ENCODE measurements at places on chromosomes 7 and 10.

GRCh38 chr10:101289541-101289940 lies 60.3 kb upstream of the LBX1 start:
- no peak for DNase-seq

GRCh38 chr7:132609222-132609621 lies 33.0 kb upstream of the PLXNA4 start:
- no peak for DNase-seq

- DNase-seq, result no peak
Measured at GRCh38 chr7:74526780-74527179, 73.1 kb downstream of the GTF2IRD1 start.

DNA sequence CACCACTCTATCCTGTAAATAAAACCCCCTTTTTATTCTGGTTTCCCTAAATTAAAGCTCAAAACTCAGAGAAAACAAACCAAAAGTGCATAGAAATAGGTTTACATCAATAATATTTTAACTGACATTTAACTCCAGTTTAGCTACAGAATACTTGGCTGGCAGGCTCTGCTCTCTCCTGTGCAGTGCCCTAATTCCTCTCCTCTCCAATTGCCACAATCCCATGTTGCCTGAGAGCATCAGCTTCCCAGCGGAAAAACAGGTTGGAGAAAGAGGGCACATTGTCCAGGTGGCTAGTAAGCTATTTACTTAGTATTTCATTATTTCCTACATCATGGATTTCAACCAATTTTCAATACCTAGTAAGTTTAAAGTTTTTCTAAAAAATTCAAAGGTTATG lies 8.7 kb downstream of the SEMA3E start:
- no peak for DNase-seq

- DNase-seq, result no peak
Measured at GRCh38 chr10:22997096-22997495, 69.2 kb downstream of the ARMC3 start.

GRCh38 chr10:35758076-35758475 lies 116.0 kb upstream of the FZD8 start:
- no peak for DNase-seq

DNA sequence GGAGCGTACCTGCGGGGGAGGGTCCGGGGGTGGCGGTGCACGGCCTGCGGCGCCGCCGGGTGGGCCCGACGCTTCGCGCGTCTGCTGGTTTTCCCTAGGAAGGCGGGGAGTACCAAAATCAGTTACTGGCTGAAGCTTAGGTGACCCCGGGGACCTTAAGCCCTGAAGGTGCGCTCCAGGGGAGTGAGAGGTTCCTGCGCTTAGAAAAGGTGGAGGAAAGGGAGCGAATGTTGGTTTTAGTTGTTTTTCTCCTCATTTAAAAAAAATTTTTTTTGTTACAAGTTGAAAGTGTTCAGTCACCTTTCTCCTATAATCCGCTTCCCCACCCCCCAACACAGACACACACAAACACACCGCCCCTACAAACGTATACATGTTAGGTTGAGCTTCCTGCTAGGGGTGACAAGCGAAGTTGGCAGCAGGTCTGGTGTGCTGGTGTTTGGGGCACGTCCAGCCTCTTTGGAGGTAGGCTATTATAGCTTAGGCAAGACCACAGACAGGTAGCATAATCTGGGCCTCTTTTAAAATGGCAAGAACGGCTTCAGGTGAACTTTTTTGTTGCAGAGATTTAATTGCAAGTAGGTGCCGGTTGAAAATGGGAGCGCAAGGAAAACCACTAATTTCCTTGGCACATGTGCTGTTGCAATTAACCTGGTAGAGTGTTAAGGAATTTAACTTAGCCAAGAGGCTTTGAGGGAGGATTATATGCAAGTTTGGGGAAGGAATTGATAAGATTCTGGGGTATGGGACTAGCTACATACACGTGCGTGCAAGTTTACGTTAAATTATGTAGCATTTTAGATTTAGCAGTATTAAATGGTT lies 945 bp downstream of the ADD3 start:
- peak; percentile 17 for DNase-seq

DNA sequence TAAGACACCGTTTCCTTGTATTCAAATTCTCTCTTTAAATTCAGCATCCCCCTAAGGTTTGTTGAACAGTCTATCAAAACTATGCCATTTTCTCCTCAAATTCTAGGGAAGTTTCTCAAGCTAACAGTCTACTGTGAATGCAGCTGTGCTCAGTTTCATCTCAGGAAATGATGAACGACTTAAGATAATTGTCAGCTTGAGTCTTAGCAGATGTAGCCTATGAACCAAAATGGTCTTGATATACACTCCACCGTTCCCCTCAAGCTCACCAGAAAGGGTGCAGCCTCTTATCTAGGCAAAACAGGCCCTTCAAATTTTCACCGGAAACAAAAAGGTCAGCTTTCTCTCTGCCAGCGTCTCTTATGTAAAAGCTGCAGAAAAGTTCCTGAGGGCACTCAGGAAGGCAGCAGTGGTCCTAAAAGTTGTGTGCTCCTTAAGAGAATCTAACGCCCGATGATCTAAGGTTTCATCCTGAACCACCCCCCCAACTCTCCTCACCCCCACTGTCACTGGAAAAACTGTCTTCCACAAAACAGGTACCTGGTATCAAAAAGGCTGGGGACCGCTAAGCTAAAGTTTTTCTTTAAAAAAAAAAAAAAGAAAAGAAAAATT lies 2.1 kb downstream of the DNAJC9 start:
- no peak for DNase-seq

All from stimulated activated CD8-positive, alpha-beta memory T cell treated with anti-CD3 and anti-CD28 coated beads, Interleukin-15, amount 100 ng/mL, for 48 hours (primary cell).